ENCODE measurements at places on chromosomes 7 and 10.
A peak's percentile ranks its signal among the peaks of the same experiment; 100 is the strongest.

DNA sequence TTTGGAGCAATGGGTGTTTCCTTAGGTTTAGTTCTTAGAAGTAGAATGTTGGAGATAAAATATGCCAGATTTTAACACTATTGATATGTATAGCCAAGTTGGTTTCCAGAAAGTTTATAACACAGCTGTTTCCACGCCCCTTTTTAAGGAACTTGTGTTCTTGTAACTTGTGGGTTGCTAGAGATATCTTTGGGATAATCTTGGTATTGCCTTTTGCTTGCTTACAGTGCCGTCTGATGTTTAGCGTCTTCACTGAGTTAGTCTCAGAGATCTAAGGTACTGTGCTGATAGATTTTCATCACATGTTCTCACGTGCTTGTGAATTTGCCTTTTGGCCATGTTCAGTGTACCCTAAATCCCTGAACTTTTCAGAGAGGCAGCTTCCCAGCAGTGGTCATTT, 12.4 kb downstream of the TMEM248 start:
- DNase-seq, result no peak

DNA sequence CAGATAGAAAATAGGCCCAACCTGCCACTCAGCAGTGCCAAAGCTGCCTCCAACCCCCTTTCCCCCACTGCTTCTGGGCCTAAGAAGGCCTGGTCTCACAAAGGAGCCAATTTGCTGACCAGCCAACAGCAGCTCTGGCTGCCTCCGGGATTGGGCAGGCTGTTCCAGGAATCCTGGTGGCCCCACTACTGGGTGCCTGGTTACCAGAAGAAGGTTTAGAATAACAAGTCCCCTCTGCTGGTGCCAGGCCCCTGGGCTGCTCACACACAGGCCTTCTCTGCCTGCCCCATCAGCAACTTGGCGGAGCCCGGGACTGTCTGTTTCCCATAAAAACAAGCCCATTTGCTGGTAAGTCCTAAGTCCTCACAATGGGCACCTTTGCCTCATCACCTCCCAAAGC, 1.2 kb downstream of the PHKG1 start:
- DNase-seq, result no peak

- DNase-seq, result peak; percentile 32
Measured at GRCh38 chr10:43407148-43407575, 1.8 kb downstream of the HNRNPF start.

- no peak for DNase-seq
Measured at GRCh38 chr10:44975431-44976331, 2.9 kb downstream of the DEPP1 start.

GRCh38 chr10:15451137-15452094, 80.3 kb upstream of the FAM171A1 start:
- DNase-seq, result no peak

- DNase-seq, result no peak
Measured at GRCh38 chr7:141789917-141790316, at the start of gene TAS2R5. TSS of gene TAS2R5 (plus strand) at chr7:141790217. CDS start at chr7:141790362, 145 bp downstream.

DNA sequence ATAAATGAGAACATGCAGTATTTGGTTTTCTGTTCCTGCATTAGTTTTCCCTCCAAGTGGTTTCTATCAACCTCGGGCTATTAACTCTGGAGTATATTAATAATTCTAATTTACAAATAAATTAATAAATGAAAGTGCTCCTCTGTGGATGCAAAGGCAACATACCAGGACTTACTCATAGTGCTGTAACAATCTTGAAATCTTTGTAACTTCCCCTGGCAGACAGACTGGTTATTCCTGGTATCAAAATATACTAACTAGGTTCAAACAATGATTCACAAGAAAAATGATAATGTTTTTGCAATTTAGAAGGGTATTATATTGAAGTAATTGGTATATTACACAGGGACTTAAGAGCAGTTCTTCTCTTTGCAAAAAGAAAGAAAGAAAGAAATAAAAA, 177.2 kb downstream of the FANK1 start:
- DNase-seq, result no peak

GRCh38 chr10:92142949-92143348, 147.9 kb downstream of the CPEB3 start:
- DNase-seq, result no peak

DNA sequence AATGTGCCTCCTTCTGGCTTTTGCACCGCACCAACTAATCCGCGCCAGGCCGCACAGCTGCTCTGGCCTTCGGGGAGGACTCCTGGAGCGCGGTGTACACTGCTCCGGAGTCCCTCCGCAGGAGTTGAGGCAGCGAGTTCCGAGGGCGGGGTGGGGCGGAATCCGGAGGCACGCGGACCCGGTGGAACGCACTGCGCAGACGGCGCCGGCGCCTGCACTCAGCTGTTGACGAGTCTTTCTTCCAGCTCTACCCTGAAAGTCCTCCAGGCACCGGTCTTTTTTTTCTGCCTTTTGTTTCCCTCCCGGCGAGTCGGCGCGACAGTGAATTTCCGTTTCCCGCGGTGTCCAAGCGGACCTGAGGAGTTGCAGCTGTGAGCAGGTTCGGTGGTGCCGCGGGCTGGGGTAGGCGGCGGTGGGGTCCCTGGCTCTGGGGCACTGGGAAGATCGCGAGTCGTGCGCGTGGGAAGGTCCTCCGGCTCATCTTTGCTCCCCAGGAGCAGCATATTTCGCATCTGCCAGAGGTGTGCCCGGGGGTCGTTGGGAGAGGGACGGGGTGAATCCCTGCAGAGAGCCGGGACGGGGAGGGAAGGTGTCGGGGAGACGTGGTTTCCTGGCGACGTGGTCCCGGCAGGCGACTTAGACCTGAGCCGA, 44.1 kb downstream of the SFTPD start:
- peak; percentile 15 for DNase-seq

DNA sequence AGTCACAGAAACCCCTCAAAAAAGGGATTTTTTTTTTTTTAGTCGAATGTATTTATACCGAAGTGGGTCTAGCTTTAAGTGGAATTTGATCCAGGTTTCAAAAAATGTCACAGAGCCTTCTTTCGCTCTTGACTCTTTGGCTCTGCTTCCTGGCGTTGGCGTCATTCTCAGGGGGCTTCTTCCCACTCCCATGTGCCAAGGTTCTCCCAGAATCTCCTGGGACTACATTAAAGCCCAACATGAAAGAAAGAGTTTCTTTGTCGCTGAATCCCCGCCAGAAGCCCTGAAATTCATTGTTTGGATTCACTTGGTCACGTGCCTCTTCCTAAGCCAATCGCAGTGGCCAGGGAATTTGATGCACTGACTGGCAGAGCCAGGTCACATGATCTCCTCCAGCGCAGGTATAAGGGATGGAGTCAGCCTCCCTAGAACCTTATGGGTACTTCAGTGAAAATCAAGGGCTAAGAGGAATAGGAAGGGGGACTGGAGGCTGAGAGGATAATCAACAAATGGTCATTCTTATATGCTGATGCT, 101.2 kb downstream of the RPS24 start:
- no peak for DNase-seq

GRCh38 chr7:51689547-51689946, 372.9 kb upstream of the COBL start:
- DNase-seq, result no peak

GRCh38 chr10:71912431-71912830, 51.8 kb upstream of the CHST3 start:
- no peak for DNase-seq

- no peak for DNase-seq
Measured at GRCh38 chr10:68284062-68285001, 47.5 kb upstream of the HNRNPH3 start.

DNA sequence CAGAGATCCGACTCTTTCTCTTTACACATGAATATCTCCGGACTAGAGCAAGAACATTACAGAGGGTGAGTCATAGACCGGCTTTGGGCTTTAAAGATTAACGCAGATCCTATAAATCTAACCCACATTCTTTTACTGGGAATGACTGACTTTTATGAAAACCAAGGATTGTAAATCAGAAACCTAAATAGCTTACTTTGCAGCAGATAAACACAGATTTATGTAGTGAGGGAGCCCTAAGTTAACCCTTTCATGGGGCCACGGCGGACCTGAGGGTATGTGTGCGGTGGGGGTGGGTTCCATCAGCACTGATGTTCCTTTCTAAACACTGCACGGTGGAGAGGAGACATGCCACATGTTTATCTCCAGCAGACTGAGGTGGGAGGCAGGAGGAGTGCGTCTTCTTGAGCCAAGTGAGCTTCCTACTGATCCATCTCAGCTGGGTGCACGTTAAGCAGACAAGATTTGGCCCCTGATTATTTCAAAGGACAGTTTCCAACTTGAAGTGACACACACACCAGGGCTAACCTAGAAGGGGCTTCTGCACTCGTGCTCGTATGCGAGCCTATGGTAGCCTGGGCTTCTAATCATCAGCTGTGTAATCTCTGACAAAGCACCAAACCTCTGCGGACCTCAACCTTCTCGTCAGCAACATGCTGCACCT, 127.6 kb downstream of the WDR11 start:
- no peak for DNase-seq

GRCh38 chr10:100983868-100984671, 3.2 kb downstream of the MRPL43 start:
- DNase-seq, result no peak

- DNase-seq, result no peak
Measured at GRCh38 chr10:73493781-73494180, 2.0 kb downstream of the PPP3CB start.

DNA sequence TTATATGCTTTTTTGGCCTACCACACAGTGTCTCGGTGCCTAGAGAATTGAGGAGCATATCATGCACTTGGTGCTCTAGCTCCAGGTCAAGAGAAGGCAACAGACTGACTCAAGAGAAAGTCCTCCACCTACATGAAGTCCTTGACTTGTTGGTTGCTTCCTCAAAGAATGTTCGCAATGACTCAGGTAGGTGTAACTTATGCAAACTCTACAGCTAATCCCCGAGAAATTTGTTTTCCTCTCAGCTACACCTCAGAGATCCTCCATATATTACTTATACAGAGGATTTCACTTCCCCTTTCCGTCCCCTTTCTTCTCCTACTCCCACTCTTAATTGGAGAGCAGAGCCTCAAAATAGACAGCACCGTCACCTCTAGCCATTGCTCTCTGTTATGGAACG, 1013.1 kb downstream of the KCNMA1 start:
- DNase-seq, result no peak

- DNase-seq, result no peak
Measured at GRCh38 chr7:467856-468545, 51.6 kb downstream of the PDGFA start.

DNA sequence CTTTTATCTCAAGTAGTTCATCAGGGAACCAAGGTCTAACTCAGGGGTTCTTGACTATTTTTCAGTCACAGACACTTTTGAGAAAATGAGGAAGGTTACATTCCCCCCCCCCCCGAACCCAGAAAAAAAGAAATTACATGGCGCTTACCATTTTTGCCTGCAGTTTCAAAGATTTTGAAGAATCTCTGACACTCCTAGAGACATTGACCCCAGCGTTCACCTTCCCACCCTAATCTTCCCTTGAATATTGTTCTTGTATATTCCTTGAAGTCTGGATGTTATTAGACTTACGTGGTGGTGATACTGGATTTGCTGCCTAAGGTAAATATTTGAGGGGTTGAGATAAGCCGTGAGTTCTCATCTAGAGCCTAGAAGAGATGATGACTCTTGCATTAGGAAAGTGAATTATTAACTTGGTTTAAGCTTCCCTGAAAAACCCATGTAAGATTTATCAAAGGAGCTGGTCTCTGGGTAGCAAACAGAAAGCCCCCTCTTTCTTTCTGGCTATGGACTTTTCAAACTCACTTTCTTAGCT, 245.7 kb upstream of the FOXK1 start:
- DNase-seq, result no peak

DNA sequence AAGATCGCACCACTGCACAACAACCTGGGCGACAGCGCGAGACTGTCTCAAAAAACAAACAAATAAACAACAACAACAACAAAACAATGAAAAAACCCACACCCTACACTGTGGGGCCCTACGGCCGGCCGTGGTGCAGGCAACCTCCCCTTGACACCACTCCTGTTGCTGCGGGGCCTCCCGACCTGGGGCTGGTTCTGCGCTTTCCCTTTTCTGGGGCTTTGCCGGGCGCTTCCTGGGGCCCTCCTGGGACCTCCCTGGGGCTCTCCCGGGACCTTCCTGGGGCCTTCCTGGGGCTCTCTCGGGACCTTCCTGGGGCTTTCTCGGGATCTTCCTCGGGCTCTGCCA, 46.6 kb downstream of the INSIG1 start:
- no peak for DNase-seq

GRCh38 chr7:120337308-120337907, 64.4 kb downstream of the KCND2 start:
- no peak for DNase-seq

GRCh38 chr10:113666682-113667252, 2.9 kb upstream of the NRAP start:
- no peak for DNase-seq

- no peak for DNase-seq
Measured at GRCh38 chr10:111511751-111512150, 434.9 kb downstream of the ADRA2A start.

GRCh38 chr7:80189638-80190037, 55.0 kb downstream of the GNAI1 start:
- DNase-seq, result no peak

DNA sequence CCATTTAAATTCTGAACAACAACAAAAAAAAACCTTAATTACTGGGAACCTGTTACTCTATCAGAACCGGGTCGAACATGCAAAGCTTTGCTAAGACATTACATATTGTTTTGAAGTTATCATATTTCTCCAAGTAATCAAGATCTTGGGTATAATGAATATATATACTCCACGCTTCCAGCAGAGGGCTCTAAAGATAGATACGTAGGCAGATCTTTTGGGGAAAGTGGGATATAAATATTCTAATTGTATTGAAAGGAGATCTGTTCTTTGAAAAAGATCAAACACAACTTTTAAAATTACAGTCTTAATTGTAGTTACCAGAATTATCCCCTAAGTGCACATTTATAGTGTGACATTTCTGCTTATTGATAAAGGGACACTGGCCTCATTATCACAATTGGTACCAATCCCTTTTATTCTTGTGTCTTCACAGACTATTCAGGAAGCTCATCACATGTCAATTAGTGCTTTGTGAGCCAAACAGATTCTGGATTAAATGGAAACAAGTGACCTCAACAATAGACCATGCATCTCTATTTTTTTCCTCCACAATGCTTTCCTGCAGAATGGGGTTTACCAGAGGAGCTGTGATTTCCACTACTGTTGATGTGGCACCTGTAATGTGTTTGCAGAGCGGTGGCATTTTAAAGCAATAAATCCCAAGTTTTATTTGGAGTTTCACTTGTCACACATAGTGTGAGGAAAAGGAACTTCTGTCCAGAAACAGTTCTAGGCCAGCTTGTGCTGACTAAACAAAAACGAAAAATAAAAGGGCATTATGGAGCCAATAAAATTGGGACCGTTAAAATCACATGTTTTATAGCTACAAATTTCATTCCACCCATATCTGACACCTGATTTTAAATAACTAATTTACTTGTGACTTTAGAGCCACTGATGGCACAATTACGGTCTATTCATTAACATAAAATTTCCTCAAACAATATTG, 122.4 kb downstream of the CTTNBP2 start:
- no peak for DNase-seq

GRCh38 chr7:102304668-102305067, 18.0 kb downstream of the SH2B2 start:
- no peak for DNase-seq

DNA sequence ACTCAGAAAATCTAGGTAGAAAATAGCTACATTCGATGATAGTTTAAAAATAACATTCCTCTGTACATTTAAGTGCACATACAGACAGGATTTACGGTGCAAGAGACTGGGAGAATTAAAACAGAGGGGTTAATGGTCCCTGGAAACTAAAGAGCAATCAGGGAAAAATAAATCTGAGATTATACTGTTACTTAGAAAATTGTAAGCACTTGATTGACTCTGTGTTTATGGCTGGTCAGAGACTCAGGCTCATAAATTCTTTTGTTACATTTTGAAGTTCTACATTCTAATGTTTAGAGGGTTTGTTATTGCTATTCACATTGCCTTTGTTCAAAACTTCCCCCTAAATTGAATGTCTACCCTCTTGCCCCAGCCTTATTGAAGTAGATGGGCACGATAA, 54.4 kb downstream of the CDCA7L start:
- DNase-seq, result no peak
